ENCODE measurements at places on chromosomes 1 and 21.

- DNase-seq = no peak
These were observed 77.7 kb upstream of the SOX13 start for GRCh38 chr1:203995228-203995627.

DNA sequence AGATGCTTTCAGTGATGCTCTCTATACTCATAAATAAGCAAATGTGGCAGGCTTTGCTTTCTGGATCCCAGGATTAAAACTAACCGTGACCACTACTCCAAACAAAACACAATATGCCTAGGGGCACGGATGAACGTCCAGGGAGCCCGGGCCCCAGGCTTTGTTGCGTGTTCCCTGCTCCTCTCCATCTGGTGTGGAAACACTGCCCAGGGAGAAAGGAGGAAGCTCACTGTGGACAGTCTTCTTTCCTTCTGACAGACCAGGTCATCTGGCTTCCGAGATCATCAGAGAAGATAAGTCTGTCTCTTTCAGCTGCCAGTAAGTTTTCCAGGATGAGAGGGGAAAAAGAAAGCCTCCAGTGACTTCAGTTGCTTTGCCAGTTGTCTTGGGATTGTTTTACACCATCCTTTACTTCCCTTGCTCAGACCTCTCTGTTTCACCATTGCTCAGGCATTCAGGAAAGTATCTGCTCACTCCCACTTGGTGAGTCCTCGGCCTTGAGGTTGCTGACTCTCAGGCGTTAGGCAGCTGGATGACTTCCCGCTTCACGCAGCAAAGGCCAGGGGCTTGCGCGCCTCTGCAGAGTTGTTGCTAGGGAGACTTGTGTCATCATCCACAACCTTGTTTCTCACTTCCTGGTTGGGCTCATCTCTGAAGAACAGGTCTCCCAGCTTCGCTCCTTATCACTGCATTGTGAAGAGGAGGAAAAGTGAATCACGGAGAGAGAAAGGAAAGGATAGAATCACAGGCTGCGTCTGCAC, 20.6 kb upstream of the PGD start:
- no peak for DNase-seq

GRCh38 chr1:36068866-36069265, 15.0 kb upstream of the TEKT2 start:
- DNase-seq = no peak

DNA sequence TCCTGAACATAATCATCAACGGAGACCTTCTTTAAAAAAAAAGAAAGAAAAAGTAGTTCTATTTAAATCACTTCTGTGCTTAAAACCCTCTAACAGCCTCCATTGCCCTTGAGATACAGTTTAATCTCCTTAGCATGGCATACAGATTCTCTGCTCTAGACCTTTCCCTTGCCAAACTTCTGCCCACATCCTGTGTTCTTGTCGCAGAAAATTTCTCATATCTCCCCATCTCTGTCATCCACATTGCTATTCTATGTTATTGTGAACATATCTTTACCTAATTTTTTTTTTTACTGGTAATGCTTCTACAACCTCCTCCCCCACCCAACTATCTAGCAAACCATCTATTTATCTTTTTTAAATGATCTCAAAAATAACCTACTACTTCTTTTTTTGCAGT, 135.7 kb upstream of the PROX1 start:
- no peak for DNase-seq

DNA sequence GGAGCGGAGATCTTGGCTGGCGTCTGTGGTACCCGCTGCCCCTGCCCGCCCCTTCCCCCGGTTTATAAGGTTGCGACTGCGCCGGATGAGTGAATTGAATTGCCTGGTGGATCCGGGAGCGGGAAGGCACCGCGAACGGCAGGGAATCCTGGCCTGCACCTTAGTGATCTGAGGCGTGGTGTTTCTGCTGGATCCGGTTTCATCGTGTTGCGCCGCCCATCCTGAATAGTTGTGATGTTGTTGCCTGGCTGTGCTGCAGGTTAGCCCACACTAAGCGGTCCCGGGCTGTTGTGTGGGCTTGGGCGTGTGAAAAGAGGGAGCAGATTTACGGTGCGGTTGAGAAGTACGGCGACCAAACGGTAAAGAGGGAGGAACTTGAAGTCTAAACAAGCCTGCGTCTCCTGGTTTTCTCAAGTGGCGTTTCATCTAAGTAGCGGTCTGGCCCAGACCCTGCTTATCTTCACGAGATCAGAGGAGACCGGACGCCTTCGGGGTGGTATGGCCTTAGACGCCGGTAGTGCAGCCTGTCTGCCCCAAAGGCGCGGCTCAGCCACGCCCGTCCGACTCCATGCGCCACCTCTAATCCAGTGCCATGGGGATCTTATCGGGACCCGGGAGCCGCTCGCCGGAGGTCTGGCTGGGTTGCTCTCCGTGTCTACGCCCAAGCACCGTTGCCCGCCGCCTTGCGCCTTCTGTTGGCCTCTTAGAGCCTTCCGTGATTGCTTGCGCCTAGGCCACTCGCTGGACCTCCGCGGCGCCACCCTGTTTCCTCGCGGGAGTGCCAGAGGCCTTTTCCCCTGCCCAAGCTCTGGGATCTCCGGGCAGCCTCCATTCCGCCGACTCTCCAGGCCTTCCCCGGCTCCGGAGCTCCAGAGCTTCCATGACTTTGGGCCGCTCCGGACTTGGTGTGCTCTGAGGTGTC, 87.5 kb upstream of the RHOU start:
- peak; percentile 24 for DNase-seq
